CD4-positive, alpha-beta T cell treated with Interferon alpha-2 for 1 hour (primary cell): ENCODE measurements at places on chromosomes 16 and 17.

DNA sequence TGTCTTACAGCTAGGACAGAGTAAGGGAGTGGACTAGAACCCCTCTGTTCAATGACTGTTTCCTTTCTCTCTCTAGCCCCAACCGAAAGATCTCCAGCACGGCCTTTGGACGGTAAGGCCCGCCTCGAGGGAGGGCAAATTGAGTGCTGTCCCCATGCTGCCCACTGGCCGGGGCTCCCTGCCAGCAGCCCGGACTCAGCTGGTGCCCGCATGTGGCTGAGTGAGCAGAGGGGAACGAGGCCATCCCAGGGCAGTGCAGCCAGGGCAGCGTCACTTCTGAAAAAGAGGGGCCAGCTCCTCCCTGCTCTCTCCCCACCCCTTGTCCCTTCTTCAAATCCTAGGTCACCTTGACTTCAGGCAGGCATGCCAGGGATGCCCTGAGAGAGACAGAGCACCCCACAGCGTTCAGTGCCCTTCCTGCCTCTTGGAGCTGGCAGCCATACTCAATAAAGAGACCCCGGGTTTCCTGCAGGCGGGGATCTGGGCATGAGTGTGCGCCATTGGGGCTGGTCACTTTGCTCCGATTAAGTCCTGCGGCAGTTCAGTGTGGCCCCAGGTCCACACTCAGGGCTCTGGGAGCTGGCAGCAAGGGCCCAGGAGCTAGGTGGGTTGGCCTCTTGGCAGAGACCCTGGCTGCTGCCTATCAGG lies 130.9 kb downstream of the RAB11FIP4 start:
- no peak for DNase-seq

- no peak for DNase-seq
Measured at GRCh38 chr16:84029297-84030047, 13.1 kb downstream of the SLC38A8 start.

DNA sequence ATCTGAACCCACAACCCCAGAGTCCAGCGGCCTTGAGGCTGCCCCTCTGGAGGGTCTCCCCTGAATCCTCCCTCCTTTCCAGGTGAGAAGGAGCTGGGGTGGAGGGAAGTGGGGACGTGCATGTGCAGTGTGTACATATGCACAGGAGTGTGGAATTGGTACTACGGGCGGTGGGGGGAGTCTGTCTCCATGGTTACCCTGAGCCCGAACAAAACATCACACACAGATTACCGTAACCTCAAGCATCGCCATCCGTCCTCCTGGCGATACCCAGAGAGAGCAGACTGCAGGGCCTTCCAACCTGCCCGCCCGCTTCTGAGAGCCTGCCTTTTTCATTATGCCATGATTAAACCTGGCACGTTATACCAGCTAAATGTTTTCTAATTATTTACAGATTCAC lies 25.1 kb downstream of the GSG1L start:
- no peak for DNase-seq

- DNase-seq: no peak
Measured at GRCh38 chr17:56297184-56297583, 143.9 kb downstream of the ANKFN1 start.

- DNase-seq: no peak
Measured at GRCh38 chr17:81171941-81172340, 5.9 kb upstream of the AATK start.

DNA sequence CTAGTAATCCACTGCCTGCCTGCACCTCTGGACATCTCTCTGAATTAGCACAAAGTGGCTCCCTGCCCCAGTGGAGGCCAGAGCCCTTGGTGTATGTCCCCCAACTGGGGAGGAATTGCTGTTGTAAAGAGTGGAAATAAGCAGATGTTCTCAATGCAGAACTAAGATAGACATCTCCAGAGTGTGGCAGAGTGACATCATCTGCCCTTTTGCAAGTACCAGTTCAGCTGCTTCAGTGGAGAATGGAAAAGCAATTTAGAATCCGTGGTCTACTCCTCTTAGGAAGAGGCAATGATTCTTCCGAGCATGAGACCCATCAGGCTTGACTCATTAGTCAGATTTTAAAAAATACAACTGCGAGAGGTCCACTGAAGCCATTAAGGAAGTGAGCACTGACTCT lies 1512.0 kb upstream of the GOT2 start:
- DNase-seq: no peak

DNA sequence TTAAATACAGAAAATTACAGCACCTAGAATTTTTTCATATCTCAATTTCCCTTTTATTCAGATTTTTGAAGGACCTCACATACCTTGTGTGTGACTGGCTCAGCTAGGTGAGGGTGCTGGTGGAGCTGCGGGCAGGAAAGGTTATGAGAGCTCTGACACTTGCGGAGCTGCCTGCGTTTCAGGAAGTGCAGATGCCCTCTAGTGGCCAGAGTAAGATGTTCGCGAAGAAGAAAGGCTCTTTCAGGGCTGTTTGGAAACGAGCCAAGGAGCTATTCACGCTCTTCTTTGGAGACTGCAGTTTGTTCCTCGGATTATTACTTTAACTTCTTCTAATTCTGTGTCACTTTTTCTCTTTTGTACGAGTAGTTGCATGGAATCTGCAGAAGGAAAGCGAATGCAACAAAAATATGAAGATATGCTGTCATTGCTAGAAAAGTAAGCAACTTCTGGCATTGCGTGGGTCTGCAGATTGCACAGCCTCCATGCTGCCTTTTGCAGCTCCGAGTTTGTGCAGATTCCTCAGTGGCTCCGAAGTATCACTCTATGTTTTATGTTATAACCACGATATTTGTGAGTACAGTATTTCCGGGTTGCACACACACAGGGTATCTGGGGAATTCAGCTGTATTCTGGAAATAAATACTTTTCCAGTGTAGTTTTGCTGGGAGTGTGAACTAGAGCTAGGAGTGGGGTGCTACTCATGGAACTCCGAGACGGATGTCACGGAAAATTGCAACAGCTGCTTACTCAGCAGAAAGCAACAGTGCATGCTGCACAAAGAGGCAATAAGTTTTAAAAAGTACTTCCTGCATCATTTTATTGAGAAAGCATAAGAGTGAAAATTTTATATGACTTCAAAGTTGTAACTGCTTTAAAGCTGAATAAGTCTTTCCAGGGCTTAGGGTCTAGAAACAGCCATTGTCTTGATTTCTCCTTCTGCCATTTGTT lies 46.3 kb downstream of the DNAH9 start:
- peak; percentile 3 for DNase-seq

- DNase-seq: no peak
Measured at GRCh38 chr16:46629331-46630219, 8.4 kb upstream of the SHCBP1 start.

- no peak for DNase-seq
Measured at GRCh38 chr16:11047057-11047456, 102.7 kb downstream of the CLEC16A start.

DNA sequence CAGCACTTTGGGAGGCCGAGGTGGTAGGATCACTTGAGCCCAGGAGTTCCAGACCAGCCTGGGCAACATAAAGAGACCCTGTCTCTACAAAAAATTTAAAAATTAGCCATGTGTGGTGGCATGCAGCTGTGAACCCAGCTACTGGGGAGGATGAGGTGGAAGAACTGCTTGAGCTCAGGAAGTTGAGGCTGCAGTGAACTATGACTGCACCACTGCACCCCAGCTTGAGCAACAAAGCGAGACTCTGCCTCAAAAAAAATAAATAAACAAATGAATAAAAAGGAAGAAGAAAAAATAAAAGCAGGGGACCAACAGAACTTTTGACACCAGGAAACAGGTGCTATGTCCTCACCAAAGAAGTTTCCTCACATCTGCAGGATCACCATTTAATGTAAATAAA lies 14.2 kb downstream of the TERF2 start:
- DNase-seq: no peak

DNA sequence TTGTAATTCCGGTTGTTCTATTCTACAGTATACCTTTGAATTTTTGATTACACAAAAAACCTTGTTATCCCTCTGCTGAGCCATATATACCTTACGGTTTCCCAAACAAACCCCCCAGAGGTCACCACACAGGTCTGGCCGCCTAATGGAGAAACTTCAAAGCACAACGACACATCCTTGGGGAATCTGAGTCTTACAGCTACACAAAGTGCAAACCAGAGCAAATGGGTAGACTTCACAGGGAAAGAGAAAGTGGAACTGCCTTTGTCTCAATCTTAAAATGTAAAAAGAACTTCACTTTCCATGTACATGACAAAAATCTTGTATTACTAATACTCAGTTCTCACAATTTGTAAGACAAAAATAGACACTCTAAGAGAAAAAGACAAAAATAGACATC lies 2.7 kb downstream of the FBXO31 start:
- DNase-seq: no peak

- DNase-seq: no peak
Measured at GRCh38 chr17:44464037-44464436, 39.2 kb downstream of the GPATCH8 start.

DNA sequence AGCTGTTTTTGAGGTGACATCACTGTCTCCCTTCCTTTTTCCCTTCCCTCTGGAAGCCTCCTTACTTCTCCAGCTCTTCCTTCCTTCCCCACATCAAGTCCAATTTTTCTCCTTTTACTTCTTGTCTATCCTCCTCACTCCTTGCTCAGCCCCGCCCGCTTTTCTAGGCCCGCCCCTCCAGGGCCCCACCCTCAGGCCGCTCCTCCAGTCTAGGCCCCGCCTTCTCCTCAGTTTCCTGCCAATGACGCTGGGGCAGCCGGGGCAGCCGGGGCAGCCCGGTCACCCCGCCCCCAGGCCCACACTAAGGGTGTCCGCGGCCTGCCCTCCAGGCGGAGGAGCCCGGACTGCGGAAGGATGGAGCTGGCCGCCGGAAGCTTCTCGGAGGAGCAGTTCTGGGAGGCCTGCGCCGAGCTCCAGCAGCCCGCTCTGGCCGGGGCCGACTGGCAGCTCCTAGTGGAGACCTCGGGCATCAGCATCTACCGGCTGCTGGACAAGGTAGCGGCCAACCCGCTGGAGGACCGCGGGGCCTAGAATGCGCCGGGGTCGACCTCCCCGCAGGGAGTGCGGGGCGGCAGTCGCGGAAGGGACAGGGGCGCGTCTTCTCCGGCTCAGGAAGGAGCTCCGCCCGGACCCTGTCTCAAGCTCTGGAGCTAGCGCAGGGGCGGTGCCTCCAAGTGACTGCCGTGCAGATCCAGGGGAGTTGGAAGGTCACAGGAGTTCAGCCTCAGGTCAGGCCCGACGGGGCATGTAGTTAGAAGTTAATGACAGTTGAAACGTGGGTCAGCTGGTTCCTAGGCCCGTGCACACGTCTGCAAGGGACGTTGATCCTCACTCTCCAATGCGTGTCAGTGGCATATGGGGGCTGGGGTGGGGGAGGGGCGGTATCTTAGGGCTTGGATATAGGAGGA lies at the start of gene PCTP:
Gene PCTP (plus strand): TSS at position 302 of the 908 bp plus-strand sequence. CDS start 53 bp downstream, at position 355.
- peak; percentile 87 for DNase-seq

DNA sequence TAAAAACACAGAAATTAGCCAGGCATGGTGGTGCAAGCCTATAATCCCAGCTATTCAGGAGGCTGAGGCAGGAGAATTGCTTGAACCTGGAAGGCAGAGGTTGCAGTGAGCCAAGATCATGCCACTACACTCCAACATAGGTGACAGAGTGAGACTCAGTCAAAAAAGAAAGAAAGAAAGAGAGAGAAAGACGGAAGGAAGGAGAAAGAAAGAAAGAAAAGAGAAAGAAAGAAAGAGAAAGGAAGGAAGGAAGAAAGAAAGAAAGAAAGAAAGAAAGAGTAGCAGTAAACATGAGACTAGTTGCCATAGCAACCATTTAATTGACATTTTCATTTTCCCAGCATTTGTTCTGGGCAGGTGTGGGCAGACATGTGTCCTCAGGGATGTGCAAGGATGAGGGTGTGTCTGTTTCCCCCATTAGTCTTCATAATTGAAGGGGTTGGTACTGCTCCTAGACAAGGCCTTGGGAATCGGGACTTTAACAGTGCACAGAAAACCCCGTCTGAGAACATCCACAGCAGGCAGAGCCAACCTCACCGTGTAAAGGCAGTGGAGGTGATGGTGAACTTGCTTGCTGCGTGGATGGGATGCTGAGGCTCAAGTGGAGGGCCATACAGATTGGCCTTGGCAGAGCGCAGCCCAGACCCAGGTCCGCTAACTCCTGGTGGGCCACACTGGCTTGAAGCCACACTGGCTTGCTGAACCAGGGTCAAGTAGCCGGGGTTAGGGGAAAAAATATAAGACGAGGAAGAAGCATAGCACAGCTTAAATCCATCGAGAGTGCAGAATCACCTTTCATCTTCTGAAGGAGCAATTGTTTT lies 35.2 kb upstream of the KIFC3 start:
- DNase-seq: no peak

DNA sequence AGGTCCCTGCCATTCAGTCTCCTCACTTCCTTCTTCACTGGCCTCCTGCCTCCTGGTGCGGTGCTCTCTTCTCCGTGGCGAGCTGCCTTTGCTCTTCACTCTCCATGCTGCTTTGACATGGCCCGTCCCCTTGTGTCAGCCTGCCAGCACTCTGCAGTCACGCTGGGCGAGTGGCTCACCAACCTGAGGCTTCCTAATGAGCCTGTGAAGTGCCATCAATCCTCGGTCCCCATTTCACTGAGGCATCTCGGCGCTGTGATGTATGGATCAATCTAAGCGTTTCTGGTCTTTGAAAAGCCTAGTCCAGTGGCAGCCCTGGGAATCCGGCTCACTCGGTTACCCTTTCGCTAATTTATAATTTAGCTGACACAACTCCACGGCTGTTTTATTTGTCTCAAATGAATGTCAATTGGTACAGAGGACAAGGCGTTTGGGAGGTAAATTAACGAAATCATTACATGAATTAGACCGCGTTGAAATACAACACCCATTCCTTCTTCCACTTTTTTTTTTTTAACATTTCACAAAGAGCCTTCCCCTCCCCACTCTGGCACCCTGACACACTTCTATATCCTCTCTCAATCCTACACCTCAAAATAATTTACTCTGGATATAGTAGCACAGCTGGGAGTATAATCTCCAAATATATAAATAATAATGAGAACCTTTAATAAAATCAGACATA lies 610.7 kb downstream of the TMEM114 start:
- DNase-seq: no peak
